ENCODE measurements at places on chromosomes 1 and 21.

GRCh38 chr1:6483017-6483760 is 8.3 kb downstream of the PLEKHG5 start:
- no peak for DNase-seq

- no peak for DNase-seq
Measured at GRCh38 chr1:204170494-204171155, 4.5 kb upstream of the REN start.

- DNase-seq: no peak
Measured at GRCh38 chr1:70195342-70195741, 10.0 kb downstream of the LRRC40 start.

GRCh38 chr1:200422211-200422610 is 12.4 kb upstream of the ZNF281 start:
- no peak for DNase-seq

- peak; percentile 33 for DNase-seq
Measured at GRCh38 chr1:26031611-26032220, 10.1 kb downstream of the EXTL1 start.

DNA sequence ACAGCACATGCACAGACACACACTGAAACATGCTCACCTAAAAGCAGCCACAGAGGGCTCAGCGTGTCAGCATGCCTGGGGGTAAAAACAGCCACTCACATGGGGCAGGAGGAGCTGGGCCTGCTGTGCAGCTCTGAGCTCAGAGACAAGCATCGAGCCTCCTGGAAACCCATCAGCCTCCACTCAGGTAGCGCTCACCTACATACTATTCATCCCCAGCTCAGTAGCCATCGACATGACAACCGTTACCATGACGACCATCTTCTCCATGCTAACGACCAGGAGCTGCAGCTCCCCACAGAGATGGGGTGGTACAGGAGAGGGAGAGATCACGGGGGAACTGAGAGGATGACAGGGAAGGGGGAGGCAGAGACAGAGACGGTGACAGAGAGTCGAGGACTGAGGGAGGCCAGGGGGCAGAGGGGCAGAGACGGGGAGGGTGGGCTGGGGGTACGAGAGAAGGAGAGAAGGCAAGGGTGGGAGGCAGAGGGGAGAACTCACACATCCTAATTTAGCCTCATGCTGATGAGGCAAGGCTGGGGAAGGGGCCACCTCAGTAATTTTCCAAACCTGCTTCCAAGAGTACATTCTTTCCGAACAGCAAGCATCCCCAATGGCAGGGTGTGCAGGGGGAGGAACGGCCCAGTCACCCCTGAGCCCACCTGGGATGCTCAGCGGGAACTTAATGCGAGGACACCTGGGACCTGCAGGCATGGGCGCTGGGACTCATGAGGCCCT is 28.4 kb downstream of the SDC3 start:
- peak; percentile 25 for DNase-seq

- peak; percentile 65 for DNase-seq
Measured at GRCh38 chr1:41322835-41323234, 38.4 kb upstream of the FOXO6 start.

DNA sequence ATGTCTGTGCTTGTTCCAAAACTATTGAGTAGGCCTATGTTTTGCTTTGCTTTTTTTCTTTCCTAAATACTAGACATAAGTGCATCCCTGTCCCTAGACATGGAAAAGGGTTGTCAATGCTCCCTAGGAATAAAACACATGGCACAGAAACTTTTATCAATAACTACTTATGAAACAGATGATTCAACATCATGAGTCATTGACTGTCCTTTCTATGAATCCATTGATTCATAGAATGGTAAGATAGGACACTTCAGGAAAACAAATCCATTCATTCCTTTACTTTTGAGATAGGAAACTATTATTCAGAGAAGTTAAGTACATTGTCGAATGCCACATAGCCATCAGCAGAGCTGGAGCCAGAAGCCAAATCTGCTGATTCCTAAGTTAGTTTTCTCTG is 147.5 kb downstream of the TSEN15 start:
- DNase-seq: peak; percentile 75

DNA sequence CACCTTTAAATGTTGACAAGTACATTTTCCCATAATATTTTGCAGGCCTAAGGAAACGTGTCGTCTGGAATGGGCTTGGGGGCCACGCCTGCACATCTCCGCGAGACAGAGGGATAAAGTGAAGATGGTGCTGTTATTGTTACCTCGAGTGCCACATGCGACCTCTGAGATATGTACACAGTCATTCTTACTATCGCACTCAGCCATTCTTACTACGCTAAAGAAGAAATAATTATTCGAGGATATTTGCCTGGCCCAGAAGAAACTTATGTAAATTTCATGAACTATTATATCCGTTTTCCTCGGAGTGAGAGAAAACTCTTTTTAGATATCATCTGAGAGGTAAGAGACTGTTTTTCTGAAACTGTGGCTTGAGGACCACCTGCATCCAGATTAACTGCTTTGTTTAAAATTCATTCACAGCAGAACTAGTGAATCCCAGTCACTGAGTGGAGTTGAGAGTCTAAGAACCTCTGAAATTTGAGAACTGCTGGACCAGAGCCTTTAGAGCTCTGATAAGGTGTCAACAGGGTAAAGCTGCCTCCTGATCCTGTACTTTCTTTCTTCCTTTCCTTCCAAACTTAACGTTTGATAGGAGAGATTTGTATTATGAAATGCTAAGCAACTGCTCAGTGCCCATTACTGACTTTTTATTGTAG is 811 bp downstream of the EXO1 start:
- peak; percentile 45 for DNase-seq

DNA sequence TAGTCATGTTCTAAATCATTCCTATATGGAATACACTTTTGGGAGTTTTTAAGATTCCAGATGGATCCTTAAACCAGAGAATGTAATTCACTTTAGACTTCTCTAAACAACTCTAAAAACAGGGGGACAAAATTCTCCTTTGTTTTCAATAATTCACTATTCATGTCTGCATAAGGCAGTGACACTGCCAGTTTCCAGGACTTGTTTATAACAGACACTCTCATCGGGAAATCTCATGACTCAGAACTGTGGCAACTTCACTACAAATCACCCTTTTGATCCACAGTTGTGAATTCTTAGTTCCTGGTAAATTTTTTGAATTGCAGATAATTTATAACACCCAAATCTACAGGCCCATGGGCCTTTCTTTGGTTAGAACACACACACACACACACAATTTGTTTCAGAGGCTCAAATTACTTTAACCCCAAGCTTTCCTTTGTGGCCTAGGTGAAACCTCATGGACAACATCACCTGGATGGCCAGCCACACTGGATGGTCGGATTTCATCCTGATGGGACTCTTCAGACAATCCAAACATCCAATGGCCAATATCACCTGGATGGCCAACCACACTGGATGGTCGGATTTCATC is at the start of gene OR2T4:
TSS of gene OR2T4 (plus strand) at position 545 of the 595 bp plus-strand sequence. CDS start at position 545, 0 bp downstream.
- no peak for DNase-seq

- no peak for DNase-seq
Measured at GRCh38 chr1:194813096-194813495, 1626.7 kb upstream of the B3GALT2 start.

DNA sequence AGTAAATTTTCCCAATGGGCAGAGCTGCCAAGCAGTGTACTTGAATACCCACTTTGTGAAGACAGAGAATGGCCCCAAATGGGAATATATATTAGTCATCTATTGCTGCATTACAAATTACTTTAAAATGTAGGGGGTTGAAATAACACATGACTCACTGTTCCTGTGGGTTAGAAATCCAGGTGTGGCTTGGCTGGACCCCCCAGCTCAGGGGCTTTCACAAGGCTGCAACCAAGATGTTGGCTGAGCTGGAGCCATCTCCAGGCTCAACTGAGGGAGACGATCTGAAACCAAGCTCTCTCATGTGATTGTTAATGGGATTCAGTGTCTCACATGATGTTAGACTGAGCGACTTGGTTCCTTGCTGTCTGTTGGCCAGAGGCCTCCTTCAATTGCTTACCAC is 33.4 kb upstream of the ARHGAP29 start:
- peak; percentile 91 for DNase-seq

DNA sequence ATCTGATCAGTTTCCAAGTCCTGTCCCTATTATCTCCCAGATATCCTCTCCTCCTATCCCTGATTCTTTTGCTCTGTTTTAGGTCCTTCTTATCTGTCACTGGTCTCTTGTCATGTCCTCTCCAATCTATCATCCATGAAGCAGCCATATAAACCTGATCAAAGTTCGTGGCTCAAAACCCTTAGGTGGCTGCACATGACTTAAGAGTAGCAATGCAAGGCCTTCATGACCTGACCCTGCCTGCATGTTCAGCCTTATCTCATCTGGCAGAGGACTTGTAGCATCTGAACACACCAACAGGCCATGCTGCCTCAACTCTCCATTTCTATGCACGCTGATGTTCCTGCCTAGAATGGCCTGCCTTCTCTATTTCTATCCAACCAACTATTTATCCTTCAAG is 65.2 kb downstream of the NOS1AP start:
- DNase-seq: no peak

DNA sequence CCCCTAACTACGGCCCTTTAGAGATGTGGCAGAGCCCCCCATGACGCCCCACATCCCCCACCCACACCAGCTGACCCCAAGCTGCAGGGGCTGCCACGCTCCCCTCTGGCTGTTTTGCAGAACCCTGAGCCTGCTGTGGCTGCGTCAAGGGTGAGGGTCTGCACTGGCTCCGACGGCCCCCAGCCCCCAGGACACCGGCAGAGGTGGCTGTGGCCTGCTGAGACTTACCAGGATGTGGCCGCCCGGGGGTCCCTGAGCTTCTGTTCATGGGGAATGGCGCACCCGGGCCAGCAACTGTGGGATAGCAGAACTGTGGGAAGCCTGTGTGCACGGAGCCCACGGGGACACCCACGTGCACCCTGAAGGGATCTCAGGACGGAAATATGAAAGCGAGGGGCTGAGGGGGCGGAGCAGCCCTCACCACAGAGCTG is 12.8 kb upstream of the RNF223 start:
- no peak for DNase-seq

DNA sequence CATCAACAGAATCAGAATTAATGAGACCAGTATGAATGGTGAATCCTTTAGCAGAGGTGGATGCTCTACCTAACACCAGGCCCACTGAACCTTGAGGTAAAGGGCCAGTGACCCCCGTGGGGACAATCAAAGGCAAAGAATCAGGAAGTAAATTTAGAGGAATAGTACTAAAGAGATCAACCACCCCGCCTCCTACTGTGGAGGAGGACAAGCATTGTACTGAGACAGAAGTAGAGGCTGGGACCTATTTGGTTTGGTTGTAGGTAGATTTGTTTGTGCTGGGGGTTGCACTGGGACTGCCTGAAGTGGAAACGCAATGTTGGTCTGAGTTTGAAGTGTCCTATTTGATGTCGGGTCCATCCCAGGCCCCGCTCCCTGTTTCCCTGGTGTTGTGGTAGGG is 9.5 kb downstream of the CD48 start:
- no peak for DNase-seq

DNA sequence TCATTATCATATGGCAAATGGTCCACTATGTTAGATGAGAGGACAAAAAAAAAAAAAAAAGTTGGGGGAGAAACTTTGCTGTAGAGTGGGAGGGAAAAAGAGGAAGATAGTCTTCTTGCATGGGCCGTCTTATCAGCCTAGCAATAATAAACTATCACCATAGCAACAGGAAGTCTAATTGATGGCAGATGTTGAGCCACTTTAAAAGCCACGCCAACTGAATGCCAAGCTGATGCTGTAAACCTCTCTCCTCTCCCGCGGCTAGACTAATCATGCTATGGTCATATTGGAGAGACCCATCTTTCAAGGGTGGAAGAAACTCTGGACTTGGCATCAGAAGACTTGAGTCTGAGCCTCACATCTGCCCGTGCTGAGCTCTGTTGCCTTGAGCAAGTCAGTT is 122.2 kb upstream of the HOOK1 start:
- DNase-seq: peak; percentile 89

DNA sequence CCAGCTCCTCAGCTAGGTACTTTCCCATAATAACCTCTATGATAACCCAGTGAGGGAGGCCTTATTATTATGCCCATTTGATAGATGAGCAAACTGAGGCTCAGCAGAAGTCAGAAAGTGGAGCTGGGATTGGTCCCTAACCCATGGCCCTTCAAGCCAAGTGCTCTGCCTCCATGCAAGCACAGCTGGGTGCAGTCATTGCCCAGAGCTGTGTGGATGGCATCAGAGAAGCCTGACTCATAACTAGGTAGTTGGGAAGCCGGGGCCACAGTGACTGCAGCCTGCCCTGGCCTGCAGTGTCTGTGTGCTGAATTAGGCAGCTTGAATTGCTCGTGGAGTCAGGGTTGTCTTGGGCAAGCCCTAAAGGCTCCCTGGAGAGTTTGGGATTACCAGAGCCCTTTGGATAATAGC is 89.9 kb upstream of the SLC2A1 start:
- DNase-seq: peak; percentile 34

DNA sequence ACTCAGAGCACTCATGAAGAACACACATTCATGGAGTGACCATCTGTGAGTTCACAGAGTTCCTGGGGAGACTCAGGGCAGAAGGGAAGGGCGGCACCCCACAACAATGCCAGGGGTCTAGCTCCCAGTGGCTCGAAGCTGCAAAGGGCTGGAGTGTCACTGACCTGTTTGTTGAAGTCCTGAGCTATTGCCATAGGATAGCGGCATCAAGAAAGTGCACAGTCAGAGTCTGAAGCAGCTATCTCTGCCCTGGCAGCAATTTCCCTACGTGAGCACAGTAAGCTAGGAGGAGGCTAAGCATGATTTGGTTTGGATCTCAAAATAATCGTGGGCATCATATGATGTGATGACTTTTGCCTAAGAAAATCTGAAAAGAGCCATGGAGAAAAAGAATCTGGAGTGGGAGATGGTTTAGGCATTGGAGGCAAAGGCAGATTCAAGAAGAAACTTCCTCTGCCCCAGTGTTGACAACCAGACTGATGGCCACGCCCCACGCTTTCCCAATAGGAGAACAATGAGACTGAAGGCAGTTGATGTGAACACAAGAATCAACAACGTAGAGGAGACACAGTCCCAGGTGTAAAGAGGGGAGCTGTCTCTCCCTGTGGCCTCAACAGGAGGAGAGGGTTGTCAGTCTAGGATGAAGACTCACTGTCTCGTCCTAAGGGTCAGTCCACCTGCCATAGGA is 100.0 kb upstream of the SLC25A33 start:
- DNase-seq: no peak

Measured in ELR (cell line).